ENCODE measurements at places on chromosomes 7 and 10.
A peak's percentile ranks its signal among the peaks of the same experiment; 100 is the strongest.

- DNase-seq, result no peak
Measured at GRCh38 chr10:26939290-26939961, 78.7 kb upstream of the ABI1 start.

- no peak for DNase-seq
Measured at GRCh38 chr7:116432527-116432916, 67.0 kb upstream of the CAV2 start.

DNA sequence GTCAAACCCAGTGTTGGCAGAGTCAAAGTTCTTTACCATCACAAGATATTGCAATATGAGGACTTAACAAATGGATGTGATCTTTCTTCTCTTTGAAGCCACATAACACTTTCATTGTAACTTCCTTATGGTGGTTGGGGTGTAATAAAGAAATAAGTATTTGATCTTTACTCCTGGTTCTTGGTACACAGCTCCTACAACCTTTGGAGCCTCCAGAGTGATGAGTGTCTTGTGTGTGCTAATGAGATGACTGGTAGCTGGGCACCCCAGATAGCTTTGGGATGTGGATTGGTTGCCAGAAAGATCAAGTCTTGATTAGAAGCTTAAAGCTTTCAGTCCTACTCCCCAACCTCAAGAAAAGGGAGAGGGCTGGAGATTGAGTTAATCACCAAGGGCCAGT is 31.1 kb upstream of the YAE1 start:
- DNase-seq, result no peak

- DNase-seq, result peak; percentile 38
Measured at GRCh38 chr7:143003393-143004051, 23.4 kb downstream of the OR9A2 start.

DNA sequence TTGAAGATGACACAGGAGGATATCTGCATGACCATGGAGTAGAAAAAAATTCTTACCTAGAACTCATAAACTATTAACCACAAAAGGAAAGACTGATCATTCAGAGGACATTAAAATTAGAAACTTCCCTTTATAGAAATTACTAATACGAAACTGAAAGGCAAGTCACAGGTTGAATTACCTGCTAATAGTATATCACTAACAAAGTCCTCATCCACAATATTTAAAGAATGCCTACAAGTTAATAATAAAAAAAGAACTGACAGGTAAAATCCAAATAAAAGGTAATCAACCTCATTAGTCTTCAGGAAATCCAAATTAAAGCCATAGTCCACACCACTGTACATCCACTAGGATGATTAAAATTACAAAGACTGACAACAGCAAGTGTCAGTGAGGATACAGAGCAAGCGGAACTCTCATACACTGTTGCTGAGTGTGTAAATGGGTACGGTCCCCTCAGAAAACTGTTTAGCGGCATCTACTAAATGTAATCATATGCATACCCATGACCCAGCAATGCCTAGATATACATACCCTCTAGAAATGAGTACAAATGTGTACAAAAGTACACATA is 71.2 kb downstream of the ARHGAP21 start:
- no peak for DNase-seq

- peak; percentile 24 for DNase-seq
Measured at GRCh38 chr10:26217396-26218086, 967 bp downstream of the GAD2 start.

GRCh38 chr10:124686707-124687376 is 57.3 kb downstream of the FAM53B start:
- no peak for DNase-seq

- no peak for DNase-seq
Measured at GRCh38 chr10:14191871-14192270, 138.9 kb downstream of the FRMD4A start.

GRCh38 chr10:95536017-95536416 is 25.2 kb downstream of the SORBS1 start:
- DNase-seq, result no peak

DNA sequence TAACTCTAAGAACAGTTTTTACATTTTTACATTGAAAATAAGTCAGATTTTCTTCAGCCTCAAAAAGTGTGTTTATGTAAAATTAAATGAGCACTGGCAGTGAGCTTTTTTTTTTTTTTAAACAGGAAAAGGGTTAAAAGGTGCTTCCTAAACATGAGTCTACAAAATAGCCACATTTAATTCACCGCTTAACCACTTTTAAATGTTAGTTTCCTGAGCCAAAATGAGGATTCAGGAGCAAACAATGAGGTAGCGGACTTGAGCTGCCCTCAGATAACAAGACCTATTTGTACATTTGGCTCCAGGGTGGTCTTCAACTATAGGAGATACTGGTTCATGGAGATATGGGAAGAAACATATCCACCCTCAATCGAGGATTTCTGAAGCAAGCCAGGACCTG is 22.8 kb downstream of the AKR1C3 start:
- no peak for DNase-seq

DNA sequence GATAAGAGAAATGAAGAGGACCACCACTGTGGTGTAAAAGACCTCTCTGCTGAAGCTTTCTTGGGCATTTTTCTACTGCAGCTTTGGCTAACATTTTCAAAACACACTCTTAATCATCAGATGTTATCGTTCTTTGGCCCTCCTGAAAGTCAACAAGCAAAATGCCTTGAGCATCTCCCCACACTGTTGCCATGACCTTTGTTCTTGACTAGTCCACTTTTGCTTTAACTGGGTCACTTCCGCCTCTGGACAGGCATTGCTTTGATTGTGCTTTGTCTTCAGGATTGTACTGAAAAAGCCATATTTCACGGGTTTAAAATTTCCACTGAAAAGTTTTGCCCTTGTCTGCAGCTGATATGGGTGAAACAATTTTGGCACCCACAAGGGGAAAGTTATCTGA is 107.8 kb upstream of the CXCL12 start:
- no peak for DNase-seq

DNA sequence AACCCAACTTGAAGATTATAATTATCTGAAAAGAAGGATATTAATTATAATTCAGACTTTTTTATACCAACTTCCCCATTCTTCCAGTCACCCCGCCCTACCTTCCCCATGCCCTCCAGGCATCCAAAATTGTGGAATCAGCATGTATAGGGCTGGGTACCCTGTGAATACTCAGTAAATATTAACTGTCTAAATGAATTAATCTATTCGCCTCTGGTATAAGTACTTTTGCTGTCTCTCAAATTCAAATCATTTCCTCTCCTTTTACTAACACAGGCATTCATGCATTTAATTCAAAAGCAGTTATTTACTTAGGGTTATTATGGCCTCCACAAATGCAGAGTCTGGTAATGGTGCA is 26.5 kb upstream of the GOT1 start:
- no peak for DNase-seq

GRCh38 chr10:132951926-132952325 is 9.6 kb upstream of the CFAP46 start:
- DNase-seq, result no peak

DNA sequence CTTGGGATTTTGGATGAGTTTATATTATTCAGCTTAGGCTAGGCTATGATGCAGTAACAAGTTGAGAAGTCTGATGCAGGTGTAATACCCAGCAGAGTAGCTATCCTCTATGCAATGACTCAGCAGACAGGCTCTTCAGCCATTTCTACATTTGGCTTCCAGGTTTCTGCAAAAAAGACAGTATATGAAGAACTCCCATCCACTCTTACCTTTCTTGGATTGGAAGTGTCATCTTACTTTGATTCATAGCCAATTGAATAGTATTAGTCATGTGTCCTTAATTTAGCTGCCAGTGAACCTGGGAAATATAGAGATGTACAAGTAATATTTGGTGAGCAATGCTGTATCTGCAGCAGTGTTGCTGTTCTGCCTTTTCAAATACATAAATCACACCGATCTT is 127.8 kb upstream of the NPSR1 start:
- no peak for DNase-seq

DNA sequence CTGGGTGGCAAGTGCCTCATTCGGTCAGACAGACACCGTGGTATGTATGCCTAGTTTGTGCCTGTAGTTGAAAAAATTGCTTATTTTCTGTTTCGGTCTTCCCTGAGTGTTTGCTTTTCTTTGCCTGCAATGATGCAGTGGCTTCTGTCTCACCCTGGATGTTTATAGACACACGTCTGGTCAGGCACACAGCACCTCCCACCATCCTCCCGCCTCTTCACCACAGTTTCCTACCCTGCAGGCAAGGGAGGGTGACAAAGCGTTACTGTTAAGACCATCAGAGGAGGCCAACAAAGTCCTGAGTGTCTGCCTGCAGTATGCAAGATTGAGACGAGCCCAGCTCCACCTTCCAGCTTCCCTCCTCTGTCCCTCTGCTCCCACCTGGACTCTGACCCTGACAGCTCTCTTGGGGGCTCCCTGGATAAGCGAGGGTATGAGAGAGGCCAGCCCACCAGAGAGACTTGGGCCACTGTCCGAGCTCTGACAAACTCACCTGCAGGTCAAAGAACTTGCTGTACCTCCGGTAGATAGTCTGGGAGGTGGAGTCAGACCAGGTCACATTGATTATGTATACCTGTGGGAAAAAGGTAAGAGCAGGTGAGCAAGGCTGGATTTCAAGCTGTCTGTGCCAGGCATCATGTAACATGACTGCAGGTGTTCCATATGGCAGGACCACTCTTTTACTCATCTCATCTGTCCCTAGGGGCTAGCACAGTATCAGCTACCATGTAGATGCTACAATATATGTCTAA is 54.4 kb downstream of the SH3PXD2A start:
- DNase-seq, result peak; percentile 44

- DNase-seq, result no peak
Measured at GRCh38 chr7:34187798-34188307, 282.5 kb downstream of the BMPER start.

DNA sequence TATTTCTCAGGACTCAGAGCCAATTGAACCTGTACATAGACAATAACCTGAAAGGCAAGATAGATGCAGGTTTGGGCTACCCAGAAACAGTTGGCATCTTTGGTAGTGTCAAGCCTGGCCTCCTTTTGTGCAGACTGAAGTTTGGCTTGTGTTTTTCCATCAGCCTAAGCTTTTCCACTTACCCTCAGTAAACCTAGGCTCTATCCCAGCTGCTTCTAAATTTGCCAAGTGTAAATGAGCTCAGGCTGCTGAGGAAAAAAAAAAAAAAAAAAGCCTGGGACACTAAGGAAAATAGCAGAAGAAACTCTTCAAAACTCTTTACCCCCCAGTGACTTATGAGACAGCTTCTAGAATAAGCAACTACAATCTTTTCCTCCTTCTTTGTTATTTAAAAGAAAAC is 316.3 kb upstream of the SORCS1 start:
- DNase-seq, result no peak

- no peak for DNase-seq
Measured at GRCh38 chr10:131930150-131930549, 29.3 kb downstream of the PPP2R2D start.

DNA sequence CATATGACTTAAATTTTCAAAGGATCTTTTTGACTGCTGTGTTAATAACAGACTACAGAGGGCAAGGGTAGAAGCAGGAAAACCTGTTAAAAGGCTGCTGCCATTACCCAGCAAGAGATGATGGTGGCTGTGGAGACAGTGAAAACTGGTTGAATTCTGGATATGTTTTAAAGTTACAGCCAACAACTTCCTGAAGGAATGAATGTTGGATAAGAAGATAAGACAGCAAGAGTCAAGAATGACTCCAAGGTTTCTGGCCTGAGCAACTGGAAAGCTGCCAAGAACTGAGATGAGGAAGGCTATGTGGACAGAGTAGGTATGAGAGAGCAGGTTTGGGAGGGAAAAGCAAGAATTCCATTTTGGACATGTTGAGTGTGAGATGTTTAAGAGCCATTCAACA is 19.1 kb downstream of the CNOT4 start:
- no peak for DNase-seq

GRCh38 chr7:75866489-75867389 is 12.1 kb upstream of the RHBDD2 start:
- DNase-seq, result peak; percentile 54

- no peak for DNase-seq
Measured at GRCh38 chr10:5396556-5397300, 7.9 kb downstream of the TUBAL3 start.

GRCh38 chr7:83365746-83366145 is 203.1 kb upstream of the PCLO start:
- DNase-seq, result no peak

DNA sequence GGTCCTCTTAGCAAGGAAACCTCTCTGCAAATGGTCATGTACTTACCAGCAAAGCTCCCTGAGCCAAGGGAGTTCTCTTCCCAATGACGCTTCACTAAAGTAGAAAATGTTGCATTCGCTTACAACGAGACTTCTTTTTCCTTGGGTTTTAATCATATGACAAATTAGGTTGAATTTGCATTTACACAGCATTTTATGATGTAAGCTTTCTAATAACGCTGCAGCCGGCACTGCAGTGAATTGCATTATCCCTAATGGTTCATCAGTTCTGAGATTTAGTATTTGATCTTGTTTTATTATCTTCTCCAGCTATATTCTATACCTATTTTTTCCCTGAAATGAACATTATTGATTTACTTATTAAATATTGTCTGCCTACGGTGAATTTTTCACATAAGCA is 339.3 kb upstream of the PFKP start:
- no peak for DNase-seq

GRCh38 chr7:124411796-124412195 is 353.8 kb downstream of the GPR37 start:
- DNase-seq, result no peak

GRCh38 chr10:115093776-115094408 is 727 bp downstream of the ATRNL1 start:
- DNase-seq, result peak; percentile 17

DNA sequence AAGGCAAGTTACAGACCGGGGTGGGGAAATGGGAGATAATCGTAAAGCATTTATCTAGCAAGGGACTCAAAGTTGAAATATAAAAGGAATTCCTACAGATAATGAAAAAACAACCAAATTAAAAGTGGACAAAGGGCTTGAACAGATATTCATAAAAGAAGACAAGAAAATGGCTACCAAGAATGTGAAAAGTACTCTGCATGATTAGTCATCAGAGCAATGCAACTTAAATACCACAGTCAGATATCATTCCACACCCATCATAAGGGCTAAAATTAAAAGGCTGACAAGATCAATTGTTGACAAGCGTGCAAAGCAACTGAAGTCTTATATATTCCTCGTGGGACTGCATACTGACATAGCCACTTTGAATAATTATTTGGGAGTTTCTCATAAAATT is 124.6 kb upstream of the RSU1 start:
- DNase-seq, result no peak

DNA sequence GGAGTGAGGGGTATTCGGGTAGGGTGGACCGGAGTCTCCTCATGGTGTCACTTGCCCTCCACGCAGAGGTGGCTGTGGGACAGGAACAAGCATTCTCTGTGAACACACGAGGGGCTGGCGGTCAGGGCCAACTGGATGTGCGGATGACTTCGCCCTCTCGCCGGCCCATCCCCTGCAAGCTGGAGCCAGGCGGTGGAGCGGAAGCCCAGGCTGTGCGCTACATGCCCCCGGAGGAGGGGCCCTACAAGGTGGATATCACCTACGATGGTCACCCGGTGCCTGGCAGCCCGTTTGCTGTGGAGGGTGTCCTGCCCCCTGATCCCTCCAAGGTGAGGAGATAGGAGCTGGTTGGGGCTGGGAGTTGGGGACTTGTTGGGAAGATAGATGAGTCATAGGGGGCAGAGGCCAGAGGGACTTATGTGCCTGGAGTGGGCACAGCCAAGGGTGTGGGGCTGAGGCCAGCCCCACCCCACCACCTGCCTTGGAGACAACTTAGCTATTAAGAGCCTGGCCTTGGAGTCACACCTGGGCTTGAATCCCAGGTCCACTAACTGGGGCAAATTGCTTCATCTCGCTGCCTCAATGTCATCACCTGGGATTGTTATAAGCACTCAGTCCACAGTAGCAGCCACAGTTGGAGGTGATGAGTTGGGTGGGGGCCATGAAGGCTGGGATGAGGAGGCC is 13.9 kb downstream of the FLNC start:
- no peak for DNase-seq

- no peak for DNase-seq
Measured at GRCh38 chr7:155395176-155395797, 62.6 kb upstream of the EN2 start.

- no peak for DNase-seq
Measured at GRCh38 chr7:116796471-116796870, 65.9 kb upstream of the CAPZA2 start.

Data from activated CD4-positive, alpha-beta T cell treated with anti-CD3 and anti-CD28 coated beads for 48 hours (primary cell).